ENCODE measurements at places on chromosomes 2 and 18.

DNA sequence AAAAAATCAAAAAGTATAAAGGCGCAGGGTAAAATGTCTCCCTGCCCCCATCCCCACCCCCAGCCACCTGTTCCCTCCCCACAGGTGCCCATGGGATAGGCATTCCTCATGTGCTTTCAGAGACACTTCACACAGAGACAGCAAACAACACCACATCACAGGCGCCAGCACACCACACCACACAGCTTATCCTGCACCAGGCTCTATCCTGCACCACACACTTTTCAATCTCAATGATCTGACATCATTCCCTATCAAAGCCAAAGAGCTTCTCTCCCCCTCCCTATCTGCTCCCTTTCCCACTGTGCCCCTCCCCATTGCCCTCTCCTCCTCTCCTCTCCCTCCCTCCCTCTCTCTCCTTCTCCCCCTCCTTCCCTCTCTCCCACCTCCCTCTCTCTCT is 15.5 kb downstream of the FAM178B start:
- no peak for DNase-seq

GRCh38 chr2:220332886-220333285 is 705.5 kb downstream of the SLC4A3 start:
- DNase-seq, result no peak

GRCh38 chr2:29580223-29580622 is 341.2 kb downstream of the ALK start:
- peak; percentile 31 for DNase-seq

- no peak for DNase-seq
Measured at GRCh38 chr2:55912926-55913325, 10.7 kb downstream of the EFEMP1 start.

DNA sequence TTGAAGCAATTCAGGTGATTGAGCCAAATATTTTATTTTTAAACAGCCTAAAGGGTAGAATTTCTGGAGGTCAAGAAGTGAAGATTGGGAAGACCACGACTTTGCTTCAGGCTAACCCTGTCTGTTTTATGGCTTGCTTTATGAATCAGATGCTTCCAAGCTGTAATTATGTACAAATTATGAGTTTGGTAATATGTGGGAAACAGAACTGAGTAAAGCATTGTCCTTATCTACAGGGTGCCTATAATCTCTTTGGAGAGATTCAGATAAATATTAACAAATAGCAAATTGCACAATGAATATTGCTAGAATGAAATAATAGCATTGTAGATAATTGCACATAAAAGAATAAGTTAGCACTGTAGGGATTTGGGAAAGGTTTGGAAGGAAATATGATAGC is 539.4 kb upstream of the CDH2 start:
- no peak for DNase-seq
